ENCODE measurements at places on chromosomes 7 and 10.

DNA sequence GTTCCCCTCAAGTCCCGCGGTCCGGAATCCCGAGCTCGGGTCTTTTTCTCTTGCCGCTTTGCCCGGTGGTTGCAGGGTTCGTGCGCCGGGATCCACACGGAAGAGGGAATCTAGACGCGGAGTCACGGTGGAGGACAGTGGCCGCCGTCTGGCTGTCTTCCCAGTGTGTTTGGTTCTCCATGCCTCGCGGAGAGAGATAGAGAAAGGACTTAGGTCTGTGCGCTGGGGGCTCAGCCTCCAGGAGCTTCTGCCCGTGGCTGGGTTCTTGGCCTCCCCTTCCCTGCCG is 1.6 kb downstream of the FFAR4 start:
- DNase-seq: no peak

DNA sequence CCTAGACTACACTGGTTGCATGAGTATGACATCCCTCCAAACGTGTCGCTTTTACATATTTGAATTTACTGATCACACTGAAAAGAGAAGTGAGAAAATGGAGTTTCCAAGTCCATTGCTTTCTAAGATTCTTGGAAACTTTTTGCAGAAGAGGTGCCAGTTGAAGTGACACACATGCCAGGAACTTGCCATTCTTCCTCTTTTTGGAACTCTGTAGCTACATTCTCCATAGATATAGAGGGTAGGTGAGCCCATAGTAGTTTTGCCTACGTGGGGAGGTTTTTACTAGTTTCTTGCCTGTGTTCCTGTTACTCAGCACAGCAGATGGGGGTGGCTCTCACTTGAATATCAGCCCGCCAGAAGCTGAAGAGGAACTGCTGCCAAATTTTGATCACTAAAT is 286.6 kb upstream of the NRP1 start:
- DNase-seq: no peak

- no peak for DNase-seq
Measured at GRCh38 chr10:15035385-15036301, 8.1 kb upstream of the OLAH start.

DNA sequence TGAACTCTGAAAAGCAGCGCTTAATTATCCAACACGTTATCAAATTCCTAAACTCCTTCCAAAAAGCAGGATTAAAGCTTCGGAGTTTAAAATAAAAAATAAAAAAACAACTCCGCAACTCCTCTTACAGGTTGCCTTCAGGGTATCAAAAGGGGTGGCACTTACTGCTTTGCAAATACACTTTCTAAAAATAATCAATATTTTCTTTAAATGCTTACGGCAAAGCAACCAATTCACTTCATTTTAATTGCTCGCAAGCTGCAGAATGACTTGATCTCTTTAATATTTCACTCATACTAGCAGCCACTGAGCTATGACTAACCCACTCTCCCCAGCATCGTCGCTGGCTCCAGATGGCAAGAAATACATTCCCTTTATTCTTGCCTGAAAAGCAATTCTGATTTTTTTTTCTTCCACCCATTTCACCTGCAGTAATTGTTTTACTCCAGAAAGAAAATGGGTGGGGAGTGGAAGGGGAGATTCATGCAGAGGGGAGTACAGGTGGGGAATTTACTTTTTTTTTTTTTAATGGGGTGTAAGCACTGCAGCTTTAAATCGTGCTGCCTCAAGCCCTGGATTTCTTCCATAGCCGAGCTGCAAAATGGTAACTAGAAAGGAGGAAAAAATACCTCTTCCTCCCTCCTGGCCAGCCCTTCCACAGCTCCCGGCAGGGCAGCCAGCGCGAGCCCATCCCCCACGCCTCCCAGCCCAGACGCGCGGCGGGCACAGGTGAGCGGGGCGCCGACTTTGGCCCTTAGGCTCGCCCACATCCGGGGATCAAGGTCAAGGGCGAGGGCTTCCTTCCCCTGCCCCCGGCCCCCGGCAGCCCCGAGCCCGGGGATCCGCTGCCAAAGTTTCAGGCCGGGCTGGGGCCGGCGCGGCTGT is 54.2 kb upstream of the FHIP2A start:
- peak; percentile 7 for DNase-seq

GRCh38 chr7:44530990-44531389 is 10.1 kb downstream of the NPC1L1 start:
- DNase-seq: no peak

- no peak for DNase-seq
Measured at GRCh38 chr10:58979711-58980110, 196.7 kb upstream of the PHYHIPL start.

Measured in activated naive CD8-positive, alpha-beta T cell treated with anti-CD3 and anti-CD28 coated beads for 36 hours (primary cell).